Ascending aorta (tissue), 2 donors: ENCODE measurements at places on chromosomes 12 and 14.

GRCh38 chr14:50773632-50774541 is 57.1 kb downstream of the NIN start:
- H3K4me3 ChIP-seq, result no peak overlapping the region
- peaks cover 15% of the 10 kb centered on the region for H3K36me3 ChIP-seq
- peak; percentile 74 for DNase-seq
- H3K27me3 ChIP-seq, result no peaks in the 10 kb centered on the region
- peaks cover 9% of the 10 kb centered on the region for H3K4me1 ChIP-seq

DNA sequence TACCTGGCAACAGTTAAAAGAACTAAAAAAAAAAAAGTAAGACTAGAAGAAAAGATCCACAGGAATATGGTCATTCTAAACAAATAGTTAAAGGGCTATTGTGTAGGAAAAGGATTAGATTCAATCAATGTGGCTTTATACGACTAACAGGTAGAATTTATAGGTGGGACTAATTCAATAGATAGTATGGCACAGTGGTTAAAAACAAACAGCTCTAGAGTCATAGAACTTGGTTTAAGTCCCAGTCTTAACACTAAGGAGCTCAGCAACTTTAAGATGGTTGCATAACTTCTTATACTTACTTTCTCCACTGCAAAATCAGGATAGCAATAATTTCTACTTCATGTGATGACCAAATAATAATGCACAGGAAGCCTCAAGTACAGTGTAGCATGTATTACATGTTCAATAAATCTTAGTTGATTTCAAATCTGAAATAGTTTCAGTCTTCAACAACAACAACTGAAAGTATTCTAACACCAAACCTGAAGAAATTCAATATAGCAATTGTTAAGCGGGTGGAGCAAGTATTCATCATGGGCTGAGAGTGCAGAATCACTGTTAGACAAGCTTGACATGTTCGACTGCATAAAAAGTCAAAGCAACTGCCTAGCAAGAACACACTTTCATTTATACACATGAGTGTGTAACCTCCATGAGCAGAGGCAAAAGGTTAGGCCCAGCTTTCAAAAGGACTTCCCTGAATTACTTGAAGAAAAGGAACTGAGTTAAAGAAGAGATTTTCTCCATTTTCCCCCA is 50.4 kb downstream of the ITPR2 start:
- DNase-seq, result no peak
- no peaks in the 10 kb centered on the region for H3K4me1 ChIP-seq
- H3K27me3 ChIP-seq, result no peaks in the 10 kb centered on the region
- no peak overlapping the region for H3K27ac ChIP-seq

DNA sequence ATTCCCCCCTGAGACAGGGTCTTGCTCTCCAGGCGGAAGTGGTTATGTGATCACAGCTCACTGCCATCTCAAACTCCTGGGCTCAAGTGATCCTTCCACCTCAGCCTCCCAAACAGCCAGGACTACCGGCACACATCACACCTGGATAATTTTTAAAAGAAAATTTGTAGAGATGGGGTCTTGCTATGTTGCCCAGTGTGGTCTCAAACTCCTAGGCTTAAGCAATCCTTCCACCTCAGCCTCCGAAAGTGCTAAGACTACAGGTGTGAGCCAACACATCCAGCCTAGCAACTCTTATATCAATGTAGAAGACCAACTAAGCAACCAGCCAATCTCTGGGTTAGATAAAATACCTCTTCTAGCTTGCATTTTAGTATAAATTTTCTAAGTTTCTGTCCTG is 297.2 kb downstream of the MED13L start:
- H3K27ac ChIP-seq, result no peak overlapping the region
- peaks cover 10% of the 10 kb centered on the region for H3K4me1 ChIP-seq
- peaks cover 13% of the 10 kb centered on the region for H3K36me3 ChIP-seq
- DNase-seq, result no peak
- no peak overlapping the region for H3K4me3 ChIP-seq

GRCh38 chr12:103244596-103244995 is 251.2 kb downstream of the C12orf42 start:
- no peaks in the 10 kb centered on the region for H3K4me1 ChIP-seq
- no peak overlapping the region for H3K4me3 ChIP-seq
- no peak for DNase-seq
- H3K27ac ChIP-seq, result no peak overlapping the region
- no peaks in the 10 kb centered on the region for H3K36me3 ChIP-seq

DNA sequence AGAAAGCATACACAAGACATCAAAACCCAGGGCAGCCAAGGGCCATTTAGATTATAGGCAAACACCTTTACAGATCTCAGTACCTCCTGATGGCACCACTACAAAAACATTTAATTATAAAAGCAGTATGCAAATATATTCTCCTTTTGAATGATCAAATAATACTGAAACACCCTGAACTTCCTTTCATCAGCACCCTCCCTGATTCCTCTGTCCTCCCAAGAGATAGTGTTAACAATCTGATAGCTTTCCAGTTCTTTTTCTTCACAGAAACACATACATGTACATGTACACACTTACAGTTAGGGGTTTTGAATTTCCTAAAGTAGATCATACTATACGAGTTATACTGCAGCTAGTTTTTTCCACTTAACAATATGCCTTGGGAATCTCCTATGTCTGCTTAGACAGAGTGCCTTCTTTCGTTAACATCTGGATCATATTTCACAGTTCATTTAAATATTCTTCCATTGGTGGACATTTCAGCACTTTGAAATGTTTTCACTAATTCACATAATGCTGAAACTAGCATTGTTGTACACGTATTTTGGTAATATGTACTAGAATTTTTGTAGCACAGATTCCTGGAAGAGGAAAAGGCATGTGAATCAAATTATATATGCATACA is 35.2 kb downstream of the TDG start:
- H3K4me1 ChIP-seq, result no peaks in the 10 kb centered on the region
- H3K4me3 ChIP-seq, result no peak overlapping the region
- H3K27ac ChIP-seq, result no peak overlapping the region
- H3K36me3 ChIP-seq, result no peaks in the 10 kb centered on the region
- no peak for DNase-seq
- H3K27me3 ChIP-seq, result no peaks in the 10 kb centered on the region

DNA sequence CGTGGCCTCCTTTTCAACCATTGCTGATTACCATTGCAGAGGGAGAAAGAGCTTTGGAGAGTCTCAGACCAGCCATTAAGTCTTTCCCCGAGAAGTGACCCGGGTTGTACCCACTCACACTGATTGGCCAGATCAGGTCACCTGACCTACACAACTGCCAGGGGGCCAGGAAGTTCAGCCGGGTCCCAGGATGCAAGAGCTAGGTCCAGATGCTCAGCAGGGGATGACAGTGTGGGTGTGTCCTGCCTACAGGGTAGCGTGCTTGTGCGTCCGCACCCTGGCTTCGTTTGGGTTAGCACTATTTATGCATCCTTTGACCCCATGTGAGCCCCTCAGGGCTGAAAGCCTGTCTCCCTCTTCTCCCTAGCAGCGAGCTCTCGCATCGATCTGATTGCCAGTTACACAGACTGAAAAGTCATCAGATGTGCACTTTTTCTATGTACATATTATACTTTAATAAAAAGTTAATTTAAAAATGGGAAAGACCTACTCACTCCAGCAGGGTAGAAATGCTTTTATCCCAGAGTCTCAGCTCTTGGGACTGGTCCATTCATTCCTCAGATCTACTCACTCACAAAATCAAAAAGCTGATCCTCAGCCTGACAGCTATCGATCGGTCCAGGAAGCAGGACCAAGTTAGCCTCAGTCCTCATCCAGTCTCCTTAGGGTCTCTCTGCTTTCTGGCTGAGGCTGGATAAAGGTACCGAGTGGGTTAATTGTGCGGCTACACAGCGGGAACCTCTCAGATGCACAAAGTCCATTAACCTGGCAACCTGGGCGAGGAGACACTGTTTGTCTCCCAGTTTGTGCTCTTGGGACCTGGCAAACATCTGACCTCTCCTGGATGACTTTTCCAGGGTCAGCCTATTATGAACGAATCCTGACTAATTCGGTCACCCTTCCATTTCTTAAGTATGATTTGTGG is 68.0 kb downstream of the SERPINA3 start:
- no peak for DNase-seq
- no peak overlapping the region for H3K4me3 ChIP-seq
- no peaks in the 10 kb centered on the region for H3K4me1 ChIP-seq
- no peaks in the 10 kb centered on the region for H3K36me3 ChIP-seq
- no peak overlapping the region for H3K27ac ChIP-seq

DNA sequence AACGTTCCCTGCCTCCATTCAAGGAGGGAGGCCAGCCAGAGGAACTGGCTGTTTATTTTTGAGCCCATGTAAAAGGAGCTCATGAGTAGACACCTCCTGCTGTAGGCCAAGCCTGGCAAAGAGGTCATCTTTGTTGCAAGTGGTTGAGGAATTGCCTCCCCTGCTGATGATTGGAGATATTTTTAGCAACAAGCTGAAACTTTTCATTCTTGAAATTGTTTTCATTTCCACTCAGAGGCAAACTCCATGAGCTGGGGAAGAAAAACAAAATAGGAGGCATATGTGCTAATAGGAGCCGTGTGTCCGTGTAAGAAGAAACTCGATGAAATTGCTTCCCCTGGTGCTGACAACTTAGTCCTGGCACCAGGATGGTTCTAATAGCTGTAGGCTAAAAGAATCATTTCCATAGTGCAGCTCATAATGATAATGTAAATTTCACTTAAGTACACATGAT is 440.1 kb upstream of the FAR2 start:
- no peaks in the 10 kb centered on the region for H3K27me3 ChIP-seq
- no peaks in the 10 kb centered on the region for H3K36me3 ChIP-seq
- no peak overlapping the region for H3K4me3 ChIP-seq
- no peak for DNase-seq

DNA sequence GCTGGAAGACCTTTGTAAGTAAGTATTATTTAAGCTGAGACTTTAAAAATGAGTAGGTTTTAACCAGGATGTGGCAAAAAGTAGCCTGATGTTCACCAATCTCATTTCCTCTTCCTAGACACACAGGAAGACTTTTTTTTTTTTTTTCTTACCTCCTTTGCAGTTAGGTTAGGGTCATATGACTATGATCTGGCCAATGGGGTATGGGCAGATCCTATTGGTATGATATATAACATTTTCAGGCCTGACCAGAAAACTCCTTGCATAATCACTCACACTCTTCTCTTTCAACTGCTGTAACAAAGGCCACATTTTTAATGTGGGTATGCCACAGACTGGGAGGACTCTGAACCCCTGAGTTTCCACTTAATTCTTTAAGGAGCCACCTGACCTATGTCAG is 2.7 kb upstream of the RPS6KA5 start:
- H3K4me3 ChIP-seq, result no peak overlapping the region
- DNase-seq, result no peak
- no peak overlapping the region for H3K27ac ChIP-seq
- H3K27me3 ChIP-seq, result no peaks in the 10 kb centered on the region
- H3K4me1 ChIP-seq, result peaks cover 9% of the 10 kb centered on the region

DNA sequence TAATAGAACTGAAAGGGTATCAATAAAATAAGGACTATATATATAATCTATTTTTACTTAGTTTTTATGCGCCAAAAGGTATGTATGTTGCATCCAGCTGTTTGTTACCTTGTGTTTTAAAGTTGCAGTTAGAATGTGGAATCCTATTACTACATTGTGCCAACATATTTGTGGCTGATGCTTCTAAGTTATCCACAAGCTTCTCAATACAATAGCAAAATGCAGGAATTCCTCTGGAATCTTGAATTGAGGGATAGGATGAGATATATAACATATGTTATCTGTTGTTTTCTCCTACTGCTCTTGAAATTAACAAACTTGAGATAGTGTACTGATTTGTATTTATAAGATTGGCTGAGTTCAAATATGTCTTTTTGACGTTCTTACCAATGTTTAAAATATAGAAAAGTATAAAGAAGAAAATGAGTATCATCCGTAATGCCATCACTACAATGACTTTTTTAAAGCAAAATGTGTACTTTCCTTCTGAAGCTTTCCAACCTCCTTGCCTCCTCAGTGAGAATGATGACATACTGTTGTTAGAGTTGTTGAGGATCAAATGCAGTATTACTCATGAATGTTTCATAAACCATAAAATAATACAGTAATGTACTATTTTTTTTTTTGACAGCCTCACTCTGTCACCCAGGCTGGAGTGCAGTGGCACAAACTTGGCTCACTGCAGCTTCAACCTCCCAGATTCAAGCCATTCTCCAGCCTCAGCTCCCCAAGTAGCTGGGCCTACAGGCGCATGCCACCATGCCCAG is 6.6 kb downstream of the RAP1B start:
- no peaks in the 10 kb centered on the region for H3K27me3 ChIP-seq
- H3K27ac ChIP-seq, result no peak overlapping the region
- H3K4me3 ChIP-seq, result no peak overlapping the region
- no peaks in the 10 kb centered on the region for H3K36me3 ChIP-seq

DNA sequence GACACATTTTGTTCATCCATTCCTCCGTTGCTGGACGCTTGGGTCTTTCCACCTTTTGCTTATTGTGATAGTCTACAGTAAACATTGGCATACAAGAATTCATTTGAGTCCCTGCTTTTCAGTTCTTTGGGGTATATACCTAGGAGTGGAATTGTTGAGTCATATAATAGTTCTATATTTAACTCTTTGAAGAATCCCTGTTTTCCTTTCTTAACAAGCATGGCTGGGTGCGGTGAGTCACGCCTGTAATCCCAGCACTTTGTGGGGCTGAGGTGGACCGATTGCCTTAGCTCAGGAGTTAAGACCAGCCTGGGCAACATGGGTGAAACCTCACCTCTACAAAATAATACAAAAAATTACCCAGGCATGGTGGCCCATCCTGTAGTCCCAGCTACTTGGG is 75.4 kb downstream of the CCDC92 start:
- H3K4me1 ChIP-seq, result no peaks in the 10 kb centered on the region
- no peak overlapping the region for H3K27ac ChIP-seq
- H3K27me3 ChIP-seq, result no peaks in the 10 kb centered on the region
- H3K36me3 ChIP-seq, result no peaks in the 10 kb centered on the region

- no peak overlapping the region for H3K27ac ChIP-seq
- no peaks in the 10 kb centered on the region for H3K36me3 ChIP-seq
- H3K27me3 ChIP-seq, result no peaks in the 10 kb centered on the region
- H3K4me3 ChIP-seq, result no peak overlapping the region
- no peaks in the 10 kb centered on the region for H3K4me1 ChIP-seq
- no peak for DNase-seq
These were observed 63.5 kb downstream of the CLMN start for GRCh38 chr14:95256002-95256775.

GRCh38 chr12:25384038-25384892 is 133.5 kb upstream of the KRAS start:
- peak overlapping the region; percentile 100 for H3K27ac ChIP-seq
- no peaks in the 10 kb centered on the region for H3K27me3 ChIP-seq
- no peak for DNase-seq
- H3K4me3 ChIP-seq, result peak overlapping the region; percentile 84
- H3K4me1 ChIP-seq, result no peaks in the 10 kb centered on the region

- DNase-seq, result no peak
- H3K4me3 ChIP-seq, result no peak overlapping the region
- no peaks in the 10 kb centered on the region for H3K27me3 ChIP-seq
- peak overlapping the region; percentile 78 for H3K27ac ChIP-seq
These were observed 9.7 kb upstream of the CCDC197 start for GRCh38 chr14:93987376-93987775.
